ENCODE measurements at places on chromosomes 3 and 15. TPM values are rescaled to one million over a fixed set of nuclear protein-coding genes. Genes with fewer than 3 reads are reported as not detected.

GRCh38 chr3:97430601-97431000 is 334.0 kb upstream of the ARL6 start:
- DNase-seq: no peak

DNA sequence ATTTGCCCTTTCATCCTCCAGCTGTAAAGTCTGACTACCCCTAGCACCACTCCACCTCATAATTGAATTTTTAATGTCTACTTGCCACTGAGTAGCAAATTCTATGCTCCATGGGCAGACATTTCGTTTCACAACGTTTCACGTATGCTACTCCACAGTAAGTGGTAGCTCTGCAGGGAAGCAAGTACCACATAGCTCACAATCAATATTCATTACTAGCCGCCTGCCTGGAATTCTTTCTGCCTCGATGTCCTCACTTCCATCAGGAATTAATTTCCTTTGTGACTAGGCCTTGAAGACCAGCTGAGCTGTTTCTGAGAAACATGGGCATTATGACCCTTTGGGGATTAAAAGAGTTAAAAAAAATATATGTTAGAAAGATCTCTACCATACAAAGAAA is 15.3 kb downstream of the NPTN start:
- no peak for DNase-seq

The EAF1 gene
- polyA plus RNA-seq: 9.4 TPM

GRCh38 chr15:73264881-73265280 is 103.9 kb downstream of the HCN4 start:
- DNase-seq: no peak

GRCh38 chr3:132399054-132399929 is 18.0 kb upstream of the DNAJC13 start:
- DNase-seq: peak; percentile 17

The PLA2G4B gene
- not detected for polyA plus RNA-seq

- no peak for DNase-seq
These were observed 13.1 kb downstream of the GABRR3 start for GRCh38 chr3:98021830-98022560.

GRCh38 chr3:71057526-71057894 is 526.0 kb downstream of the FOXP1 start:
- DNase-seq: no peak

The GOLGA8G gene
- not detected for polyA plus RNA-seq

DNA sequence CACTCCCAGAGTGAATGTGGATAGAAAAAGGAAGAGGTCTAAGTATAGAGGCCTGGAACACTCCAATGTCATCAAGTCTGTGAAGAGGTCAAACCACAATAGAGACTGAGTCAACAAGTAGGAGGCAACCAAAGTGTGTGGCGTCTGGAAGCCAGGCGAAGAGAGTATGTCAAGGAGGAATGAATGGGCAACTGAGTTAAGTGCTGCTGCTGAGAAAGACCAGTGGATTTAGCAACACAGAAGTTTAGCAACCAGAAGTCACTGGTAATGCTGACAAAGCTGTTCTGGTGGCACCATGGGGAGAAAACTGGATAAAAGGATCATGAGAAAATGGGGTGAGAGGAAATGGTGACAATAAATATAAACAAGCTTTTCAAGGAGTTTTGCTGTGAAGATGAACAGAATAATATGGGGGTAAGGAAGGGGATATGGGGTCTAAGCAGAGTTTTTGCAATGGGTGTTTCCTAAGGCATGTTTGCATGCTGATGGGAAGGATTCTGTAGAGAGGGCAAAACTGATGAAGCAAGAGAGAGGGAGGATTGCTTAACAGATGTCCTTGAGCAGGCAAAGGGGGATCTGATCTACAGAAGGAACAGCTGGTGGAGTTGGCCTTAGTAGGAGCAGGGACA is 38.4 kb downstream of the PCOLCE2 start:
- no peak for DNase-seq

The PIK3CA gene
- 19.5 TPM for polyA plus RNA-seq

The SAMD7 gene
- polyA plus RNA-seq: not detected

The GXYLT2 gene
- not detected for polyA plus RNA-seq

The RARB gene
- not detected for polyA plus RNA-seq

The GATA2 gene
- 0.21 TPM for polyA plus RNA-seq

The TIPARP gene
- polyA plus RNA-seq: 18.3 TPM

DNA sequence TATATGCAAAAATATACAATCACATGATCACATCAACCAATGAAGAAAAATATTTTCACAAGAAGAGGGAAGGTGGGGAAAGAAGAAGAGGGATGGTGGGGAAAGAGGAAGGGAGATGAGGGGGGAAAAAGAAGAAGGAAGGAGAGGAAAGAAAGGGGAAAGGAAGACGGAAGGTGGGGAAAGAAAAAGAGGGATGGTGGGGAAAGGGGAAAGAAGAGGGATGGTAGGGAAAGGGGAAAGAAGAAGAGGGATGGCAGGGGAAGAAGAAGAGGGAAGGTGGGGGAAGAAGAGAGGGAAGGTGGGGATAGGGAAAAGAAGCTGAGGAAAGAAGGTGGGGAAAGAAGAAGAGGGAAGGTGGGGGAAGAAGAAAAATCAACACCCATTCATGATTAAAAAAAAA is 3.2 kb upstream of the GOLGB1 start:
- DNase-seq: no peak

- DNase-seq: no peak
These were observed 560.4 kb upstream of the DPPA4 start for GRCh38 chr3:109897734-109898133.

DNA sequence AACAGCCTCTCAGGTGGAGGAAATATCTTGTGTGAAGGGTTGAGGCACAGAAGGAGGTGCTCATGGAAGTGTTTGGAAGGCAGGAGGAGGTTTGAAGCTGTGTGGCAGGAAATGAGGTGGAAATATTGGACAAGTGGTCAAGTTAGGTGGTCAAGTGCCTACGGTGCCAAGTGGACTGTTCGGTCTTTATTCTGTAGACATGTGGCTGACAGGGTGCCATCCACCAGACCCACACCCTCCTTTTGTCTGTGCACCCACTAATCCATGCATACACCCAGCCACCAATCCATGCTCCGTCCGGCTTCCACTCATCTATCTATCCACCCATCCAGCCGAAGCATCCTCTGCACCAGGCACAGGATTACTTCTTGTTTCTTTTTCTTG is 2.2 kb downstream of the SLC6A20 start:
- DNase-seq: no peak

DNA sequence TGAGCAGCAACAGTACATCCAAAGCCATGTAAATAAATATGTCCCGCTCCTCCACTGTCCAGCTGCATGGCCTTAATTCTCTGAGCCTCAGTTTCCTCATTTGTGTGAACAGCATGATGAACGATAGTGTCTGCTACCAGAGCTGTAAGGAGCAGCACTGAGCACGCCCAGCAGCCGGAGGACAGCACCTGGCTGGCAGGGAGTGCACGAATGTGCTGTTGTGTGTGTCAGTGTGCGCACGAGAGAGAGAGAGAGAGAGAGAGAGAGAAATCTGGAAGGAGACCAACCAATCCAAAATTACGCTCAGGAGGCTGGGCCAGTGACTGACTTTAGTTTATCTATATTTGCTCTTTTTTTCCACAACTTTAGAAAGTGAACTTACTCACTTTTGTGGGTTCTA is 26.6 kb upstream of the PLXNA1 start:
- no peak for DNase-seq

The OIP5 gene
- 2.0 TPM for polyA plus RNA-seq

DNA sequence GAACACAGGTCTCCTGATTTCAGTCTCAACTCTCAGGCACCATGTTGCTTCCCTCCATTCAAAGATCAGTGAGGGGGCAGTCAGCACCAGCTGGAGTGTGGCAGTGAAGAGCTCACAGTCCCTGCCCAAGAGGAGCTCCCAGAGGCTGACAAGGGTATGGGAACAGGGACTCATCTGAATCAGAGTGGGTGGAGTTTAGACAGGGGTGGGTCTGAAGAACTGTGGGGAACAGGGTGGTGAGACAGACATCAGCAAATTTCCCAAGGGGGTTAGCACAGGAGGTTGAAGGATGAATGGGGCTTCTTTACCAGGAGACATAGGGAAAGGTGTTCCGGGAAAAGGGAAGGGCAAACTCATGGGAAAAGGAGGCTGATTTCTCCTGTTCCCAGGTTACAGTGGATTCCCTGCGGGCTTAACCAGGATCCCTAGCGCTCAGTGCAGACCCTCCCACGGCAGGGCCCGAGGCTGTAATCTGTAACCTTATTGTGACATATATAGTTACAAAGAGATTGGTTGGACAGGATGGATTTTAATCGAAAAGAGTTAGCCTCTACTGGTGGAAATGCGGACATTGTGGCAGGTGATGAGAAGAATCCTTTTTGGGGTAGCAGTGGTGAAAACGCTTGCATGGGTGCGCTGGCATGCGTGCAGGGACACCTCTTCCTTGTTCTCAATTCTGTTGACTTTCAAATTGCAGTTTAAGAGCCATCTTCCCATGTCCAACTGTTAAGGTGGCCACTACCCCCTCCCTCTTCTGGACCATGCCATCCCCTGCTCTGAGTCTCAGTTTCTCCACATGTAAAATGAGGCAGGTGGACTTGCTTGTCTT is 160.3 kb downstream of the SMAD6 start:
- DNase-seq: no peak

DNA sequence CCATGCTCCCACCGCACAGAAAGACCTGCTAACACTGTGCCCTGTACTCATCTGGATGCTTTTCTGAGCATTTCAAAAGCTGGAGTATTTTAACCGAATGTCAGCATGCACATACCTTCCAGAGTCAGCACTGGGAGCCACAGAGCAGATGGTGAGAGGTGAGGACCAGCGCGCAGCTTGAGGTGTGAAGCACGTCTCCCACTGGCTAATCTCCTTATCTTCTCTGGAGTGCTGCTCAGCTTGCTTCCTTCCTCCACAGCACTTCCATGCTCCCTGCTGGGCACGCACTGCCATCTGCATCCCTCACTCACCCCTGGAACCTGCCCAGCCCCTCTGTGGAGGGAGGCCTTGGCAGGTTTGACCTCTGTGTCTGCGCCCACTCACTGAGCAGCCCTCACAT is at the start of gene GNB5:
Gene GNB5 (minus strand): TSS at position 186 of the 400 bp plus-strand sequence. CDS start 6,716 bp downstream, outside the sequence.
- DNase-seq: no peak

DNA sequence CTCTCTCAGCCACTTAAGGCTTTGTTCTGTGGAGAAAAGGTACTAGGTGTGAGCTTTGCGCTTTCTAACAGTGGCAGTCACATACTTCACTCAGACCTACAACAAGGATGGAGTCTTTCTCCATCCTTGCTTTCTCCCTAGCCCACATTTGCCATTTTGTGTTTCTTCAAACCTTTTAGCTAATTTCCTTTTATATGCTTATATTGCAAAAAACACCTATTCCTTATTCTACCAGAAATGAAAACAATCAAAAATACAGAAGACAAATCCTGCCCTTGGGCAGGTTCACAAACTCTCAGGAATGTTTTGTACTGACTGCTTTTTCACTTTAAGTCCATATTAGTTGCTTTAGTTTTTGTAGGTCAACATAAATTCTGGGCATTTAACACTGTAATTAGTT is 914.2 kb downstream of the SQOR start:
- no peak for DNase-seq

GRCh38 chr3:188452158-188452772 is 298.3 kb downstream of the LPP start:
- no peak for DNase-seq

The GOLGA8K gene
- polyA plus RNA-seq: not detected

DNA sequence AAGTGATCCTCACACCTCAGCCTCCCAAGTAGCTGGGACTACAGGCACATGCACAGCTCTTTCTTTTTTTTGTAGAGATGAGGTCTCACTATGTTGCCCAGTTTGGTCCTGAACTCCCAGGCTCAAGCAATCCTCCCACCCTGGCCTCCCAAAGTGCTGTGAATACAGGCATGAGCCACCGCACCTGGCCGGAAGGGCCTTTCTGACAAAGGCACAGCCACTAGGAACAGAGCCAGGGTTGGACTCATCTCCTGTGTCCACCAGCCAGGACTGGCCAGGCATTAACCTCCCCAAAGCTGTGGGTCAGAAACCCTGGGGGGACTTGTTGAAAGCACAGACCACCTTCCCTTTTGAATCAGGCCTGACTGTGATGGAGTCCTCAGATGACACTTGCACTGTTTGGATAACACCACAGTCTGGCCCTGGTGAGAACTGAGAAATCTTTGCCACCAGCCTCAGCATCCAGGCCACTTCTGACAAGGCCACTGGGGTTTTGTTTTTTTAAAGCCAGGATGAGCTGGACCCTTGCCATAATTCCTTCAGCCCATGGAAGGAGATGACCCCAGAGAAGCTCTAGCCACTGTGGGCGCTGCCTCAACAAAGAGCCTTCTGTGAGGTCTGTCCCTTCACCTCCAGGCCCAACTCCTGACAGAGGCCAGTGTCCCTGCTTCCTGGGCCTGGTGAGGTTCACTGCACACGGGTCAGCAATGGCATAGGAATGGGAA is 4.8 kb downstream of the TKT start:
- DNase-seq: no peak

- DNase-seq: no peak
These were observed 11.8 kb upstream of the MYO1E start for GRCh38 chr15:59384507-59384906.

DNA sequence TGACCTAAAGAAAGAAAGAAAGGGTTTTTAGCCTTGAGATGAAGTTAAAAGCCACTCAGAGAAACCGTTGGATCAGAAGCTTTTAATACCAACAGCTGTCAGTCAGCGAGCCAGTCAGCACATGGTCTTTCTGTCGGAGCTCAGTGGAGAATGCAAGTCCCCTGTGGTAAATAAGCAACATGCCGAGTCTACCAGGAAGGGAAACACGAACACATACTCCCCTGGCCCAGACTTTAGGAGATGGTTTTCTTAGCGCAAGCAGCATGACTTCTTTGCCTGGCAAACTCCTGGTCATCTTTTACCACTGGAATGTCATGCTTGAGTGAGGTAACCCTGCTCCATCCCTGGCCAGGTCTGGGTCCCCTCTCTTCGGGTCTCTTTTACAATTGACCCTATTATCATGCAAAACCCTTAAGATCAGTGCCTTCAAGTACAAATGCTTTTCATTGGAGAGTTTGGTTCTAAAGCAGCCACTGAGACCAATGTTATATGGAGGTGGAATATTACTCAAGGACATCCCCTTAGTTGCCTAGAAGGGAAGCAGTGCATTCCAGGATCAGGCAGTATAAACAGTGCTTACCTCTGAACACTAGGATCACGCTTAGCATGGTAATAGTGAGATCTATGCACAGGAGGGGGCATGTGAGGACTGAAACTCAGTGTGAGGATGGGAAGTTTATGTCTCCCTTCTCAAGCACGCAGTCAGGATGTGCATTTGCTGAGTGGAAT is 28.2 kb downstream of the SLCO3A1 start:
- no peak for DNase-seq

GRCh38 chr3:106167728-106168127 is 298.9 kb upstream of the CBLB start:
- DNase-seq: no peak
